ENCODE measurements at places on chromosomes 1 and 21.

GRCh38 chr1:204073837-204074273, 940 bp downstream of the SOX13 start:
- DNase-seq, result no peak

- DNase-seq, result no peak
Observed at GRCh38 chr21:28445141-28445830, 547.4 kb downstream of the LTN1 start.

GRCh38 chr1:92399076-92399475, 87.6 kb downstream of the GFI1 start:
- no peak for DNase-seq

DNA sequence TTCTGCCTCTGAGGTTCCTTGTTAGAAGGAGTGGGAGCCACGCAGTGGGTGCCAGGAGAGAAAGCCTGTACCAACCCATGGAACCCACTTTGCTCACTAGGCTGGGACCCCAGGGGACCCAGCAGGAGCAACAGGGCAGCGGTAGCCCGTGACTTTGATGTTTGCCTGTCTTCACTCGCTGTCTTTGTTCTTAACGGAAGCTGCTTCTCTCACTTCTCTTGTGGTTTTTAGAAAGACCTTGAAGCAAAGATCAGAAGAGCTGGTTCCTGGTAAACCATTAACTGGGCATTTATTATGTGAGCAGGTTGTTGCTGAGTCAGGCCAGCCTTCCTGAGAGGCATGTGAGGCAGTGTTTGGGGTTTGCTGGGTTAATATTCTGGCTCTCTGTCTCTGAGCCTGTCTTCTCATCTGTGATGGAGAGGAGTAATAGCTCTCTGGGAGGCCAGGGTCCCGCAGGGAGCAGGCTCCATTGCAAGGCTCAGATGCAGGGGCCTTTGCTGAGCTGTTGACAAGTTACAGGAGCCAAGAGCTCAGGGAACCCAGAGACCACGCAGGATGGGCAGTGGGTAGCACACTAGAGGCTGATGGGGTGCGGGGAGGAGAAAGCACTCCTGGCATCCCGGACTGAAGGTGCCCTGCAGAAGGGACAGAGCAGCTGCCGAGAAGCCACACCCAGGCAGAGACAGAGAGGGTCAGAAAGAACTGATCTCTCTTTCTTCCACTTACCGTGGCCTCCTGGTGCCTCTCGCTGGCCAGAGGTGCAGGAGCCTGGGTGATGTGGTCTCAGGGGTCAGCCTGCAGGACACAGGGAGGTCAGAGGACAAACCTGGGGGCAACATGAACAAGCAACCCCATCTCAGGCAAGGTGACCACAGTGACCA, 367.5 kb upstream of the C1orf174 start:
- DNase-seq, result no peak

- no peak for DNase-seq
Observed at GRCh38 chr1:158101927-158102326, 78.8 kb upstream of the CD1D start.

GRCh38 chr1:17315542-17316130, 7.6 kb downstream of the PADI4 start:
- DNase-seq, result no peak

GRCh38 chr1:145959957-145960467, 2.2 kb upstream of the LIX1L start:
- DNase-seq, result no peak

- no peak for DNase-seq
Observed at GRCh38 chr1:85692730-85693314, 15.4 kb downstream of the ZNHIT6 start.

DNA sequence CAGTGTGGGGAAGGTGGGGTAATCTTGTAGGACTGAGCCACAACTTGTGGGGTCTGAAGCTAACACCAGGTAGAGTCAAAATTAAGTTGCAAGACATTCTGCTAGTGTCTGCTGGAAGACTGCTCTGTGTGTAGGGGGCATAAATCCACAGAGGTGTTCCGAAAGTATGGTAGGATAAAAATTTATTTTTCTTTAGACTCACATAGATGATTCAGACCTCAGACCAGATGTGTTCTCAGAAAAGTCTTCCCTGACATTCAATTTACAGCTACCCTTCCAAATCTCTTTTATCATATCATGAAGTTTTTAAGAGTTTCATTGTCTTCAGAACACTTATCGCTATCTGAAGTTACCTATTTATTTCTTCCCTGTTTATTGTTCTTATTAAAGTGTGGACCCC, 21.3 kb downstream of the DUSP10 start:
- no peak for DNase-seq

DNA sequence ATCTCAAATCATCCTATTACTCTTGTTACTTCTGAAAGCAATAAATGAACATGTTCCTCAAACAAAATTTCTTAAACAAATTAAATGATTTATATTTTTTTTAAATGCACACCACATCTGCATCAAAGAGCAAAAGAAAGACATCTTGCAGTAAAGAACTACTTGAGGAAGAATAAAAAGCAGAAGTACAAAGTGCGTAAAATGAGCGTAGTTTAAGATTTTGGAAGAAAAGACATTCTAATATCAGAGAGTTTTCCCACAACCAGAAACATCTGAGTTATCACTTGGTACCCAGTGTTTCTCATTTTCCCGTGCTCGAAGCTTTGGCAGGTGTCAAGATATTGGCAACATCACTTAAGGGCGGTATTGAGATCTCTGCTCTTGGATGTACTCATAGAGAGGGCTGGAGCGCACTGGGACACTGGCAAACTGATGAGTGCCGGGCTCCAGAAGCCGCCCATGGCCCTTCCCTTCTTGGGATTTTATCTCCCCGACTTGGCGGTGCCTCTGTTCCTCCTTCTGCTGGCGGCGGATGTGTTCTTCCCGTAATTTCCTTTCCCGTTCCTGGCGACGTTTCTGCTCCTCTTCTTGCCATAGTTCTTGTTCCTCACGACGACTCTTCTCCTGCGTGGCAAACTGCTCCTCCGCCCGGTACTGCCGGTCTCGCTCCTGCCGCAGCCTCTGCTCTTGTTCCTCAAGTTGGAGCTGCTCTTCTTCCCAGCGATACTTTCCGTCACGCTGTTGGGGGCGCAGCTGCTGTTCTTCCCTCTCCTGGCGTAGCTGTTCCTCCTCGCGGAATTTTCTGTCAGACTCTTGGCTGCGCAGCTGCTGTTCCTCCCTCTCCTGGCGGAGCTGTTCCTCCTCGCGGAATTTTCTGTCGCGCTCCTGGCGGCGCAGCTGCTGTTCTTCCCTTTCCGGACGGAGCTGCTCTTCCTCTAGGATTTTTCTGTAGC, 7.9 kb downstream of the TCHH start:
- DNase-seq, result no peak

GRCh38 chr1:204502241-204502640, 7.6 kb upstream of the PIK3C2B start:
- DNase-seq, result no peak

- DNase-seq, result no peak
Observed at GRCh38 chr1:116765962-116766361, 11.7 kb downstream of the CD2 start.

DNA sequence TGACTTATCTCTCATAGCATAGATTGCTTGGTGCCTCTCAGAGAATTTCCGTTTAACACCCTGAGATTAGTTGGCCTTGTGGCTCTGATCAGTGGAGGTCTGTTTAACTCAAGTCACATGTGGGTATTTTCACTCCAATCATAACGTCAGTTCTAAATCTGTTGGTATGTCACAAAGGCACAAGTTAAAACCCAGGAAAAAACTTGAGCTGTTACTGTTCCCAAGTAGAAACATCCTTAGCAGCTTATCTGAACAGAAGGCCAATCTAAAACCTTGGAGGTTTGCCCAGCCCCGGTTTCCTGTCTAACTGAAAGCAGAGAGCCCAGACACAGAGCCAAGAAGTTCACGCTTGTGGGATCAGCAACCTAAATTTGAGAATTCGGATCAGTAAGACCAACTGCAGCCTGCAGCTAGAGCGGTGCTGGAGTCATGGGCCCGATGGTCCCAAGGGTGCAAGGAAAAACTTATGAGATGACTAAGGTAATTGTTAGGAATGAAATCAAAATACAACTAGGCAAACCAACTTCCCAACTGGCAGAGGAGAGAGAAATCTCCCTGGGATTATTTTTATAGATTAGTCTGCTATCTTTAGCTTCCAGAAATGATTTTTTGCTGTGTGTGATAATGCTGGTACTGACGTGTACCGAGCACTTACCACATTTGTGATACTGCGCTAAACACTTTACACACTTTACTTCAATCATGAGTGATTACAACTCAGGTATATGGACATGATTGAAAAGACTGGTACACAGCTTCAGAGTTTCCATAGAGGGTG, 90.2 kb upstream of the C1orf21 start:
- DNase-seq, result no peak

DNA sequence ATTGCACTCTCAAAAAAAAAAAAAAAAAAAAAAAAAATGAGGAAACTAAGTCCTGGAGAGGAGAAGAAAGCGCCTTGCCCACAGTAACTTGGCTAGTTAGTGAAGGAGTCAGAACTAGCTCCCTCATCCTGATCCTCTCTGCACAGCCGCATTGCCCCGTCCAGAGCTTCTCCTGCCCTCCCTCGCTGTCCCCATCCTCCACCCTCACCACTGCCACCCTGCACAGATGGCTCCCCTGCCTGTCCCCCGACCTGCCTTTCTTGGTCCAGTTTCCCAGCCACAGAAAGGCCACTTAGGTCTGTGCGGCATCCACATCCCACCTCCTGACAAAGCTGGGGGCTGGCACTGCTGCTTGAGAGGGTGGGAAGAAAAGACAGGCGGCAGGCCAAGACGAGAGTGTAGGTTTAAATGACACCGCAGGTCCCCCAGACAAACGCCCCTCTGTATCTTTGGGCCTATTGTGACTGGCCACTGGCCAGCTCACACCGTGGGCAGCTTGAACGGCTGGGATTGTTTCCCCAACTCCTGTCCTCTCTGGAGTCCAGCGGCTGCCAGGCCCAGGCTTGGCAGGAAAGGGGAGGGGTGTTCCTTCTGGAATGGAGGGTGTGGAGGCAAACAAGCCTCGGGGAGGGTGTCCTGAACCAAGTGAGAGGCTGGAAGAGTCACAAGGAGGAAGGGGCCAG, 20.2 kb downstream of the NCMAP start:
- no peak for DNase-seq

DNA sequence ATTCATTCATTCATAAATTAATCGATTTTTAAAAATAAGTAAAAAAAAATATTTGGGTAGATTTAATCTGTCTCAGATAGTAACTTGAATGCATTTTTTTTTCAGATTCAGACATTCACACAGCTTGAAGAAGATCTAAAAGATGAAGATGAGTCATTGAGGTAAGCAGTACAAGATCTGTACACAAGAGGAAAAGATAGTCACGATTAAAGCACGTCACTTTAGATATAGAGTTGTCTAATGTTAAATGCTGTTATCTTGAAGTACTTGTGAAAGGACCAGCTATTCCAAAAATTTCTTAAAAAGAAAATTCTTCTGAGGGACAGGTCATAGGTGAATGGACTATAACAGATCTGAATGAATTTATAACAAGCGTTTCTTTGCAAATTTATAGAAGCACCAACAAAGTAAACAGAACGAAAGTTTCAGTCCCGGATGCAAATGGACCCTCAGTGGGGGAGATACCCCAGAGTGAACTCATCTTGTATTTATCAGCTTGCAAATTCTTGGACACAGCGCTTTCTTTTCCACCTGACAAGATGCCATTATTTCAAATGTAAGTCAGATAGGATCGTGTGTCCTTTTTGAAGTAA, 31.2 kb upstream of the MORC3 start:
- no peak for DNase-seq

DNA sequence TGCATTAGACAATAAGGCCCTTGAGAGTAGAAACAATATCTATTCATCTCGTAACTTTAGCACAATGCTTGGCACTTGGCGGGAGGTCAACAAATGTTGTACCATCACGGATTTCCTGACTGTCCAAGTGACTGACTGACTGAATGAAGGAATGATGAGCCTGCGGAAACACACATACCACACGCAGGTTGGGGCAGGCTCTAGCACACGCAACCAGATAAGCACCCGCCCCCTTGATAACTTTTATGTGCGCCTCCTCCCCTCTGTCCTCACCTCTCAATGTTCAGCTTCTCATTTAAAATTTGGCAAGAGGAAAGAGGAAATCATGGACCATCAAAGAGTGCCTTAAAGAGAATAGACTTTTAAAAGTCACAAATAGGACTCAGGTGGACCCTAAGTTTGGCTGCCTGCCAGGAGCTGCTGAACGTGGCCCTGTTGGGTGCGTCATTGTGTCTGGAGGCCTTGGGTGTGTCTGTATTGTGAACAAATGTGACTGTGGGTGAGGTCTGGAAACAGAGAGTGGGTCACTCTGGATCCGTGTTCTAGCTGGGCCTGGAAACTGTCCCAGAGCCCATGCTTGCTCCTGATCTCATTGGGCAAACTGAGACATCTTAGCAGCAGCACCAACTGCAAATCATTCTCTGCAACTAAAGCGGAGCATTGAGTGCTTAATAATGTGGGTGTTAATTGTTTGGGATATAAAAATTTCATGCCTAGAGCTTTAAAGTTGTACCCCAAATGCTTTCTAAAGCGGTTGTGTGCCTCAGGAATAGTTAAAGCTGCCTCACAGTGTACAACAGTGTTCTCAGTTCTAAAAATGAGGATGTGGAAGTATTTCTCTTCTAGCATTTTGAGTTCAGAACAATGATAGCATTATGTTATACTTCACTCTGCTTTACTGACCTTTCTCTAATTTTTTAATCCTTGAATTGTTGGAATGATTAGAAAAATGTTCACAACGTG, 47.6 kb upstream of the ABCG1 start:
- DNase-seq, result peak; percentile 93

DNA sequence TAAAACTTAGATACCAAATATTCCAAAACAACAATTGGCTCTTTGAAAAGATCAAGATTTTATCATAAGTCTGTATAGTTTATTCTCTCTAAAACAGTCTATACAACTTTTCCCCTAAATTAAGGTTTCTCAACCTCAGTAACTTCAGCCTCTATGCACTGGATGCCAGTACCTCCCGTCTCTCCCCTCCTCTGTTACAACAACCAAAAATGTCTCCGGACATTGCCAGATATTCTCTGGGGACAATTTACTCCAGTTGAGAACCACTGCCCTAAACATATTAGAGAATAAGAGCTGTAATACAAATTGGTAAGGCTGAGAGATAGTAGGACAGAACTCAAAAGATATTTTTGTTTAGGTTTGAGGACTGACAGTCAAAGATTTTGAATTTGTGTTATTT, 71.6 kb downstream of the TMEM200B start:
- DNase-seq, result no peak

Data from vagina (tissue), 2 donors.